ENCODE measurements at places on chromosomes 6 and 20. TPM values are rescaled to one million over a fixed set of nuclear protein-coding genes. Genes with fewer than 3 reads are reported as not detected.

DNA sequence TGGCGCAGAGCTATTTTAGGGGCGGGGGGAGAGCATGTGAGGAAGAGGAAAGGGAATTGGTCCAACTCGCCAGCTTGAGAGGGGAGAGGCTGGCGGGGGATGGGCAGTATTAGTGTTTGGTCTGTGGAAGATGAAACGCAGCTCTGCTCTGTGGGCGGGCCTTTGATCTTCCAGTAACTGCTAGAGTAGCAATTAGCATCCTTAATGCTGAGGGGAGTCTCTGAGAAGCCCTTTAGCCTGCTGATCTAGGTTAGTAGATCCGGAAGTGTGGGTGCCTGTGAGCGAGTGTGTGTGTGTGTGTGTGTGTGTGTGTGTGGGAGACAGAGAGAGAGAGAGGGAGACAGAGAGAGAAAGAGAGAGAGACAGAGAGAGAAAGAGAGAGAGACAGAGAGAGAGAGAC lies 117.2 kb upstream of the BACH2 start:
- DNase-seq: no peak

GRCh38 chr20:56391596-56392131 lies 351 bp downstream of the AURKA start:
- DNase-seq: peak; percentile 24

DNA sequence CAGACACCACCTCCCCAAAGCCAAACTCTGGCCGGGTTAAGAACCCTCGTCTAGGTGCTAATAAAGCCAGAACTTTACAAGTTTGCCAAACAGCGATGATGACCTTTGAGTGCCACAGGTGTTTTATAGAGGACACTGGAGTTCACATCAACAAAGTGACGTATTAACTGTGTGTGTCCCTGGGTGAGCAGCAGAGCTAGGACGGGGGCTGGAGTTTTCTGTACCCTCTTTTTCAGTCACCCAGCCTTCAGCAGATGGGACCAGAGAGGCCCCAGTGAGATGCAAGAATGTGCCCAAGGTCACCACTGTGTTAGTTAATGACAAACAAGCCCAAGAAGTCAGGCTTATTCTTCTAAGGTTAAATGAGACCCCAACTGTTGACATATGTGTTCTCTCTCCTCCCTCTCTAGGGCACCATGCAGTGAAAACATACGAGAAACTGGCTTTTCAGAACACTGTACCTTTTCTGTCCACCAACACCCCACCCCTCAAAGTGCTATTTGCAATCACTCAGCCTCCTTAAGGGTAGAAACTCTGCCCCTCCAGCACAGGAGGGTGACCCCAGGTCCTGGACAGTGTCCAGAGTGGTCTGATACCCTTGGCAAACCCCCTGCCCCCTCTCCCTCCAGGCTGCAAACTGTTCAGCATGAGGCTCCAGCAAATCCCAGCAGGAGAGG lies 5.2 kb downstream of the SDC4 start:
- DNase-seq: no peak

GRCh38 chr6:16130932-16131387 lies 2.1 kb downstream of the MYLIP start:
- peak; percentile 72 for DNase-seq

DNA sequence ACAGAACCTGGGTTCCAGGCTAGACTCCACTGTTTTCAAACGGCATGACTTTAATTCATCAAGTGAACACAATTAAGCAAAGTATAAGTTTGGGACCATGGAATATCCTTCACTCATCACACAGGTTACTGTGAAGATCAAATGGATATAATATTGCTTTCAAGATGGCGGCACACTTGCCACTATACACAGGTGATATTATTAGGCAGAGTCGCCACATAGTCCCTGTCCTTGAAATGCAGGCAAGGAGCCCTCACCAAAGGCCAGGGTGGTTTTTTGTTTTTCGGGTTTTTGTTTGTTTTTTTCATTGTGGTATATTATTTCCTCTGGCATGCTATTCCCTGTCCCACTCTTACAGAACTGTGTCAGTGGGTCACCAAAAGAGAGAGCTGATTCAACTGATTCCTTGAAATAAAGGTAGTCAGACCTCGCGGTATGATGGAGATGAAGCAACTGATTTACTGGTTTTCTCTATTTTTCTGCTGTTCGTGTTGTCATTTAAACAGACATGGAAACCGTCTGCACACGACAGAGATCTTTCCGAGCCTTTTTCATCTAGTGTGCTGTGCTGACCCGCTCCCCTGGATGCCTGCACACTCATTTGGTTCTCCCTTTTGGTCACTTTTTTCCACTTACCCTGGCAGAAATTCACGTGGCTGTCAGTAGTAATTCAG lies 29.7 kb downstream of the MYB start:
- no peak for DNase-seq

DNA sequence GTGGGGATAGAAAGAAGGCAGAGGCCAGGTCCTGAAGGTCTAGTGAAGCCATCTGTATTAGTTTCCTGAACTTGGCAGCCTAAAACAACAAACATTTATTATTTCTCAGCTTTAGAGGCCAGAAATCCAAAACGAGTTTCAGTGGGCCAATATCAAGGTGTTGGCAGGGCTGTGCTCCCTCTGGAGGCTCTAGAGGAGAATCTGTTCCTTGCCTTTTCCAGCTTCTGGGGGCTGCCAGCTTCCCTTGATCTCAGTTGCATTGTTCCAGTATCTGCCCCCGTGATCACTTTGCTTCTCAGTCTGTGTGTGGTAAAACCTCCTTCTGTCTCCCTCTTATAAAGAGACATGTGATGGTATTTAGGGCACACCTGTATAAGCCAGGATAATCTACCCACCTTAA lies 82.4 kb downstream of the MAFB start:
- no peak for DNase-seq

GRCh38 chr20:41632896-41633295 lies 14.7 kb upstream of the CHD6 start:
- no peak for DNase-seq

SRSF12 gene
- 1.9 TPM for total RNA-seq

PCK1 gene
- total RNA-seq: 5.4 TPM

GLP1R gene
- total RNA-seq: not detected

PRSS16 gene
- total RNA-seq: not detected

All from HepG2 (cell line).